ENCODE measurements at places on chromosomes 6 and 20. TPM values are rescaled to one million over a fixed set of nuclear protein-coding genes. Genes with fewer than 3 reads are reported as not detected.

GRCh38 chr20:61731363-61732181 lies 334.1 kb downstream of the TAF4 start:
- H3K27ac ChIP-seq = no peak overlapping the region
- DNase-seq = no peak
- no peak overlapping the region for H3K4me3 ChIP-seq
- no peaks in the 10 kb centered on the region for H3K36me3 ChIP-seq

GRCh38 chr20:24977336-24977735 lies 15.2 kb downstream of the APMAP start:
- DNase-seq = peak; percentile 29
- H3K27me3 ChIP-seq = no peaks in the 10 kb centered on the region
- no peak overlapping the region for H3K27ac ChIP-seq

GRCh38 chr20:45968081-45968671 lies 3.8 kb downstream of the ZNF335 start:
- no peaks in the 10 kb centered on the region for H3K27me3 ChIP-seq
- peaks cover 51% of the 10 kb centered on the region for H3K36me3 ChIP-seq
- DNase-seq = peak; percentile 64
- H3K27ac ChIP-seq = no peak overlapping the region

DNA sequence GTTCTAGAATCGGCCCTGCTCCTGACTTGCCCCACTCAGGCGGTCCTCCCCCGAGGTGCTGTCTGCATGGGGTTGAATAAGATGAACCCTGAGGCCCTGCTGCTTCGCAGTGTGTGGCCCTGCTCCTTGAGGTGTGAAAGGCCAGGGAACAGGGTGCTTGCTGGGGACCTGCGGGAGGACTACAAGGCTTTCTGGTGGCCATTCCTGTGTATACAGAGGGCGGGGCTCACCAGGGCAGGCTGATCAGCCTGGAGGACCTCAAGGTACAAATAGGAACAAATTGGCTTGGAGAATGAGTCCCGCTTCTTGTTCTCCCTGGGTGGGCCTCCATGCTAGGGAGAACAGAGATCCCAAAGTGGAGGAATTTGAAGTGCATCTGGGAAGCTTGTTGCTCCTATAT lies 5.7 kb downstream of the NOTCH4 start:
- H3K36me3 ChIP-seq = no peaks in the 10 kb centered on the region
- H3K27me3 ChIP-seq = no peaks in the 10 kb centered on the region
- H3K4me1 ChIP-seq = no peaks in the 10 kb centered on the region

- H3K4me3 ChIP-seq = no peak overlapping the region
- no peak overlapping the region for H3K27ac ChIP-seq
- H3K4me1 ChIP-seq = no peaks in the 10 kb centered on the region
- no peaks in the 10 kb centered on the region for H3K36me3 ChIP-seq
- no peaks in the 10 kb centered on the region for H3K27me3 ChIP-seq
These were observed 724.5 kb downstream of the GRIK2 start for GRCh38 chr6:102118034-102118433.

The TRIM31 gene
- polyA plus RNA-seq = 133 TPM

The PLA2G7 gene
- polyA plus RNA-seq = 6.6 TPM
